Stromal cell of bone marrow (primary cell): ENCODE measurements at places on chromosomes 7 and 10.

- DNase-seq, result peak; percentile 83
These were observed 92.8 kb downstream of the MCU start for GRCh38 chr10:72784551-72785351.

DNA sequence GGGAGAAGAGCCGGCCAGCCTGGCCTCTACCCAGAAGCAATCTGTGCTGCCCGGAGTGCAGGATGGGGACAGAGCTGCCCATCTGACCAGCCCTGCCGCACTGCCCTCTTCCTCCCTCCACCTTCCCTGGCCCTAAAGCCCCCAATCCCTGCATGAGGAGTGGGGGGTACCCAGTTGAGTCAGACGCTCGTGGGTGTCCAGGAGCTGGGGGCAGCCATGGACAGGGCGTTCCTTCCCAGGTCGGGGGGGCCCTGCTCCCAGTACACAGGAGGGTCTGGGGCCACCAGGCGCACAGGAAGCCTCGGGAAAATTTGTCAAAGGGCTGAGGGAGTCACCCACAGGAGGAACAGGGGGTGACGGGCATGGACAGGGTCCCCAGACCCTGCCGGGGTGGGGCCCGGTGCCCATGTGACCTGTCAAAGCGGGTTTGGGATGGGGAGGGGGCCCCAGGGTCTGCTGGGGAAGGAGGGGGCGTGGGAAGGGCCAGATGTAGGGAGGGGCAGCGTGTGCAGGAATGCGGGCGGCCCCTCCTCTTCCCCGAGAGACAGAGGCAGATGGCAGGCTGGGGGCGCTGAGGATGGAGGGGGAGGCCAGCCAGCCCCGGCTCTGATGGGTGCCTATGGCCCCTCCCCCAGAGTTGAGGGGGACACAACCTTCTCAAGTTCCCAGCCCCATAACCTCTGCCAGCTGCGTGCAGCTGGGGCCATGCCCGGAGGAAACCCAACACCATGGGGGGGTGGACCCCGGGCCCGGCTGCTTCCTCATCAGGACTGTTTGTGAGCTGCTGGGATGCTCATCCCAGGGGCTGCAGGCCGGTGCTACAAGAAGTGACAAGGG is 21.5 kb upstream of the GRIFIN start:
- no peak for DNase-seq

DNA sequence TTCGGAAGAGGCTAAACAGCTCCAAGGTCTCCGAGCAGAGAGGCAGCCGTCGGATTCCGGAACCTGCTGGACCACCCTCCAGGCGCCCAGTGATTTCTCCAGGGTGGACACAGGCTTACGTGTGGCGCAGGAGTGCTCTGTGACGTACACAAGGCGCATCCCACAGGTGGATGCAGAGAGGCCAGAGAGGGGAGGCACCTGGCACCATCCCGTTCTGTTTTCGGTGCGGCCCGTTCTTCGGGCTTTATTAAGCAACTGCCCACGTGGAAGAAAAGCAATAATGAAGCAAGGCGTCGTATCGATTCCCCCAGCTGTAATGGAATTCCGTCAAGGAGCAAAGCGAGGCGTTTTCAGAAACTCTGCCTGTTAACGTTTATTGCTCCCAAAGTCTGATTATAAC is 163.6 kb downstream of the PTPRN2 start:
- no peak for DNase-seq

DNA sequence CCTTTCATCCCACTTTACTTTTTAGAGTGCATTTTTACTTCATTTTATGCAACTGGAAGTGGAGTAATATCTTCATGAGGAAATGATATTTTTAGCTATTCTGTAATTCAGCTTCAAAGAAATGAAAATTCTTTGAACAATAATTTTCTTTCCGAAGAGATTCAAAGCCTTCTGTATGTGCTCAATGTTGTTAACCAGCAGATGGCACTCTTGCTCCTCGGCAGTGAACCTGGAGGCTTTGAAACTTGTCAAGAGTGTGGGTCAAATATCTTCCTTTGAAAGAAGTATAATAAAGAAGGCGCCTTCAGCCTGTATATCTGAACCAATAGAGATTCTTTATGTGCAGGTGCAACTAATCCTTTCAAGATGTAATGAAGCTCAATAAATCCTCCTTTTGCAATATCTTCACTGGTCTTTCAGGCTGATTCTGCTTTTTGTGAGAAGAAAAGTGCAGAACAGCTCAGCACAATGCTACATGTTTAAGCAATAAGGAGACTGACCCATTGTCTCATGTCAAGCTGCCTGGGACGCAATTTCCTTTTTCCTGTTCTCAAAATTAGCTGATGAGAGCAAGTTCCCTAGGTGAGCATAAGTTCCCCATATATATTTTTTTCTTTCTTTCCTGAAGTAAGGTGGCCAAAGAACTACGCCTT is 258.4 kb downstream of the SEMA3A start:
- peak; percentile 54 for DNase-seq

DNA sequence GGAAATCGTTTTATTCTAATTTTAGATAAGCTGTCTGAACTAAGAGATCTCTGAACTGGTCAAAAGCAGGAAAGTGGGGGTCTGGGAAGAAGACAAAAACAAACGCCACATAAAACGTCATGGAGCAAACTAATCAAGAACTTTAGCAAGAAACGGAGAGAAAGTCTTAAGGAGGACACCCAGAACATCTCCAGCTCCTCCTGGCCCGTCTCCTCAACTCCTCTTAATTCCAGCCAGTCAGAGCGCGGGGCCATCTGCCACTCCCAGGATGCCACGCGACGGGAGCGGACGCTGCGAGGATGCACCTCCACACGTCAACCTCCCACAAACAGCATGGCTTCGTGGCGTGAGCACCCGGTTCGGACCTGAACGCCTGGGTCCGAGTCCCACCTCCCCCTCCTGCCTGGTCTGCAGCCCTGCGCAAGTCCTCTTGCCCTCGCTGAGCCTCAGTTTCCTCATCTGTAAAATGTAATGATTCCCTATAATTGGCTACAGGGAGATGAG is 598 bp downstream of the MMS19 start:
- DNase-seq, result peak; percentile 53

GRCh38 chr10:86308056-86308455 is 58.5 kb downstream of the GRID1 start:
- DNase-seq, result no peak

GRCh38 chr7:96636342-96636860 is 73.2 kb downstream of the SEM1 start:
- DNase-seq, result peak; percentile 15

DNA sequence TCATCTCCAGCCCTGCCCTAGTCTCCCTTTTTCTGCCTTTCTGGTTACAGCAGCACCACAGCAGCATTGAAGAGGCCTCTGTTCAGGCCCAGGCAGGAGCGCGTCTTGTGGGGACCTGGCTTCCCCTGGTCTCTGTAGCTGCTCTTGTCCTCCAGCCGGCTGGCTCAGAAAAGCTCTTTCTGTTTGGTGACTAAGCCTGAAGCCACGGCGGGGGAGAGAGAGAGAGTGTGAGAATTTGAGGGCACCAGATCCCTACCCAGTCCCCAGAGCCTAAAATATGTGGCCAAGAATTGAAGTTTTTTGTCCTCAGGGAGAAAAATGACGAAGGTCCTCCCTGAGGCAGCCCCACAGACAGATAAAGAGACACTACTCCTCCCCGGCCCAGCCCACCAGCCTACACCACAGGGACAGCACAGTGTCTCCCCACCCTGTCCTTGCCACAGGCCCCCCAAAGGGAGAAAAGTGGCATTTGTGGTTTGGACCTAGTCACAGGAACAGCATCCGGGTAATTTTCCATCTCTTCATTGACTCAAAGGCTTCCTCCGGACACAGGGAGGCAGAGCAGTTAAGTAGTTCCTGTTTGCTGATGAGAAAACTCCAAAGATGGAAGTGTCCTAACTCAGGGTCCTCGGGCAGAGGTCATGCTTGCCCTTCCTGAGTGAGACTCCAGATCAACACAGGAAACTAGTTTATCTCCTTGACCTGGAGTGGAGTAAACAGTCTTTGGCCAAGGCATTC is 13.3 kb upstream of the FAM180A start:
- DNase-seq, result peak; percentile 71

GRCh38 chr10:50275650-50276235 is 24.4 kb upstream of the ASAH2 start:
- DNase-seq, result no peak

- DNase-seq, result no peak
These were observed 69.1 kb downstream of the PRKAG2 start for GRCh38 chr7:151807846-151808245.

DNA sequence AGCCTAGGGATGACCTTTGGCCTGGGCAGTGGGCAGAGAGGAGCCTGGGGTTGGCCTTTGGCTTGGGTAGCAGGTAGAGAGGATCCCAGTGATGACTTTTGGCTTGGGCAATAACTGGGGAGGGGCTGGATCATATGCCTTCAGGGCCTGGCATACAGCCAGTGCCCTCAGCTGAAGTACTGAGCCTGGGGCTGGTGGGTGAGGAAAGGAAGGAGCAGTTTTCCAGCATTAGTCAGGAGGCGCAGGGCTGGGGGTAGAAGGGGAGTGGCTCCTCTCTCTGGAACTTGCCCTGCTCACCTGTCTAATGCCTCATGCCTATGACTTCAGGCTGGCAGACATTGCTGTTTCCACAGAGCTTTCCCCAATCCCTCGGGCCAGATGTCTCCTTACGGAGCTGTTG is 15.2 kb upstream of the COMTD1 start:
- no peak for DNase-seq

DNA sequence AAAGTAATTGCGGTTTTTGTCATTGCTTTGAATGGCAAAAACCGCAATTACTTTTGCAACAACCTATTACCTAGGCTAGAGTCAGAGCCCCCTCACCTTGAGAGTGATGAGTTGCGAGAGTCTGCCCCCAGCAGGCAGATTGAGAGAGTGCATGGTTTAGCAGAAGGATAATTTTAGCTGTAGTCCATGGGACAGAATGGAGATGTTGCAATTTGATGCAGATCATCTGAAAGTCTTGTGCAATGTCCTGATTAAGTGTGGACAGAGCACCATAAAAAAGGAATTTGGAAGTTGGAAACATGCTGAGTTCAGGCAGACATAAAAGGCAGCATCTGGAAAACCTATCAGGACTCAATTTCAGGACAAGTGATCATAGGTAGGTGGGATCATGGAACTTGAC is 48.7 kb downstream of the GPR141 start:
- peak; percentile 26 for DNase-seq

- DNase-seq, result no peak
These were observed 20.0 kb downstream of the TMEM273 start for GRCh38 chr10:49168171-49168540.

DNA sequence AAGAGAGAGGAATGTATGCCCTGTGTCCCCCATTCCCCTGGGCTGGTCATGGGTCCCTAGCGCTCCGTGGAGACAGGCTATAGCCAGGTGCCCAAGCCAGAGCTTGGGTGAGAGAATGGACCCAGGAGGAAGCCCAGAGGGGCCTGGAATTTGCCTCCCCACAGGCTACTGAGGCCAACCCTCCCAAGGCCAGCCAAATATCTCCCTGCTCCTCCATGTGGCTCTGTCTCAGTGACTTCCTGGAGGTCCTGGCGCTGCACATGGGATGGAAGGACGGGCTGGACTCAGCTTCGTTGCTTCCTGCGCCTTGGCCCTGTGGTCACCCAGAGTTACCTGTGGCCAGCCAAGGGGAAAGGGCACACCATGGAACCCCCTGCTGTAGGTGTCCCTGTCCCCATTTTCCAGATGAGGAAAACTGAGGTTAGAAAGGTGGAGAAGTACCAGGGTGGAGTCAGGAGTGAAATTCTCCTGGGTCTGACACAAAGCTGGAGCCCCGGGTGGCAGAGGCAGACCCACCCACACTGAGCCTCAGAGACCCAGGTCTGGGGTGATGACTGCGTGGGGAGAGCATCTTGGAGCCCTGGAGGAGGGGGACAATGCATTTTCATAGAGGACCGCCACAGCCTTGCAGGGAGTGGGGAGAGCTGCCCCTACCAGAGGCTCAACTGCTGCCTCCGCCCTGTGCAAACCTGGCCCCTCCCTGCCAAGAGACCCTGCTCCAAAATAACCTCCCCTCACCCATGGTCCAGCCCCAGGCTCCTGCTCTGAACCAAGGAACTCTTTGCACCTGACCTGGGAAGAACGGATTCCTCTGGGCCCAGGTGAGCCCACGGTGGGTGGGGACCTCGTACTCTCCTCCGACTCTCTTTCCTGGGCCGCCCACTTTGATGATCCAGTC is 42.6 kb downstream of the TMEM270 start:
- no peak for DNase-seq

DNA sequence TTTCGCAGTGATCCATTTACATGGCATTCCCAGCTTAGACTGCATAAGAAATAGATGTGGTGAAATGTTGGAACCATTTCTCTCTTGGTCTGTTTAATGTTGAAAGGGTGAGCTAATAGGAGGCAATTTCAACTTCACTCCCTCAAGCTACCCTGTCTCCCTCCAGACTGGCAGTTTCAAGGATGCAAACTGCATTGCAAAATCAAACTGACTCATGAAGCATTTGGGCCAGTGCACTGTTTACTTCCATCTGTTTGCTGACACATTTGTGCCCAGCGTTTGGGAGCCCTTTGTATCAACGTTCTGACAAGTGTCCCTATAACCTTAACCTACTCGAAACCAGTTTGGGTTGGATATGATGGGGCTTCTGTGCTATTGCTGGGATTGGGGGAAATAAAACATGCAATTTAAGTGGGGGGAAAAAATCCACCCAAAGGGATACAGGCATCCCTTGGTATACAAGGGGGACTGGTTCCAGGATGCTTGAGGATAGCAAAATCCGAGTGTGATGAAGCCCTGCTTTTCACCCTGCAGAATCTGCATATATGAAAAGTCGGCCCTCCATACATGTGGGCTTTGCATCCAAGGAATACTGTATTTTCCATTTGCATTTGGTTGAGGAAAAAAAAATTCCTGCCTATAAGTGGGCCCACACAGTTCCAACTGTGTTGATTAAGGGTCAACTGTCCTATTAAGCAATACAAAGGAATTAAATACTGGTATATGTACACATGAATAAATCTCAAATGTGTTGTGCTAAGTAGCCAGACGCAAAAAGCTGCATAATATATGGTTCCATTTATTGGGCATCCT is 15.6 kb downstream of the RHEB start:
- peak; percentile 89 for DNase-seq

- DNase-seq, result no peak
These were observed 25.8 kb downstream of the BRAF start for GRCh38 chr7:140898786-140899536.

DNA sequence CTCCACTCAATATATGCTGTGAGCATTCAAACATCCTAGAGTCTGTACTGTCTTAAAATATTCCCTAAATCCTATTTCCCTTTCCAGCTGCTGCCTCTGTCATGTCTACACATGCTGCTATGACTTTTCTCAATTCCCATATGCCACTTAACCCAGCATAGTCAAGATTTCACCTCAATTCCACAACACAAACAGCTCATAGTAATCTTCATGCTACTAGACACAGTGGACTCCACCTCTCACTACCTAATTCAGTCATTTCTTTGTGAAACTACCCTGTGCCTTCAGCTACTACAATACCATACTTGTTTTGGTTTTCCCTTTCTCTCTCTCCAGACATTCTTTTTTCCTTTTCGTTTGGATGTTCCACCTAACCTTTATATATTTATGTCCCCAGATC is 45.5 kb downstream of the GSAP start:
- no peak for DNase-seq

- no peak for DNase-seq
These were observed 6.0 kb upstream of the SLC29A3 start for GRCh38 chr10:71312811-71313789.

- no peak for DNase-seq
These were observed 14.6 kb upstream of the INSYN2A start for GRCh38 chr10:127210936-127211466.

- no peak for DNase-seq
These were observed 4.9 kb downstream of the TMEM270 start for GRCh38 chr7:73865738-73866445.
